ENCODE measurements at places on chromosomes 3 and 15. TPM values are rescaled to one million over a fixed set of nuclear protein-coding genes. Genes with fewer than 3 reads are reported as not detected.

Gene GABRG3
- total RNA-seq = not detected

Gene SKIL
- 30.1 TPM for total RNA-seq

Gene CHRFAM7A
- total RNA-seq = 0.34 TPM

Gene VGLL3
- 1.8 TPM for total RNA-seq

Gene PPIP5K1
- 33.6 TPM for total RNA-seq

Gene TOPBP1
- 42.5 TPM for total RNA-seq

Gene SERINC4
- total RNA-seq = 0.04 TPM

Gene DUOXA2
- not detected for total RNA-seq

Gene COLQ
- 0.07 TPM for total RNA-seq

Gene CYP19A1
- not detected for total RNA-seq

Gene GPR171
- not detected for total RNA-seq

Gene TEX55
- not detected for total RNA-seq

DNA sequence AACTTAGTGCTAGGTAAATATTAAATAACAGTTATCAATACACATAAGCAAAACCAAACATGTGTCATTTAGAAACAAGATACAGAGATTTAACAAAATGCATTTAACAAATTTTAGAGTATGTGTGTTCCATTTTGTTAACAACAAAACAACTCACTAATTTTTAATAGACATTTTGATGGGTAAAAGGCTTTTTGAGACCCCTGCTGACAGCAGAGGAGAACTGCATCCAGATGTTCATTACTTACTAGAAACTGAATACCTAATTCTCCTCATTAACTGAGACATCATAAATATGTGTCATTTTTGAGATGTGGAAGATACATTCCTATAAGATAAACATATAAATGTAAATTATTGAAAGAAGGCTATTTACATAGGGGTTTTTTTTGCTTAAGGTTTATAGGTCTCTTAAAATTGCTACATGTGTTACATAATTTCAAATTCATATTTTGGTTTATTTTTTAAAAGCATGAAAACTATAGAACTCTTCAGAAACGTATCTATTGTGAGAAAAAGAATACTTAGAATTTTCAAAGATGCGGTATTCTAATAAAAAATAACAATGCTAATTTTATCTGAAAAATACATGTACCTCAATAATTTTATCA, 1009.8 kb downstream of the TUSC7 start:
- DNase-seq = no peak

- DNase-seq = no peak
Observed at GRCh38 chr15:88537591-88538317, 8.7 kb downstream of the DET1 start.

DNA sequence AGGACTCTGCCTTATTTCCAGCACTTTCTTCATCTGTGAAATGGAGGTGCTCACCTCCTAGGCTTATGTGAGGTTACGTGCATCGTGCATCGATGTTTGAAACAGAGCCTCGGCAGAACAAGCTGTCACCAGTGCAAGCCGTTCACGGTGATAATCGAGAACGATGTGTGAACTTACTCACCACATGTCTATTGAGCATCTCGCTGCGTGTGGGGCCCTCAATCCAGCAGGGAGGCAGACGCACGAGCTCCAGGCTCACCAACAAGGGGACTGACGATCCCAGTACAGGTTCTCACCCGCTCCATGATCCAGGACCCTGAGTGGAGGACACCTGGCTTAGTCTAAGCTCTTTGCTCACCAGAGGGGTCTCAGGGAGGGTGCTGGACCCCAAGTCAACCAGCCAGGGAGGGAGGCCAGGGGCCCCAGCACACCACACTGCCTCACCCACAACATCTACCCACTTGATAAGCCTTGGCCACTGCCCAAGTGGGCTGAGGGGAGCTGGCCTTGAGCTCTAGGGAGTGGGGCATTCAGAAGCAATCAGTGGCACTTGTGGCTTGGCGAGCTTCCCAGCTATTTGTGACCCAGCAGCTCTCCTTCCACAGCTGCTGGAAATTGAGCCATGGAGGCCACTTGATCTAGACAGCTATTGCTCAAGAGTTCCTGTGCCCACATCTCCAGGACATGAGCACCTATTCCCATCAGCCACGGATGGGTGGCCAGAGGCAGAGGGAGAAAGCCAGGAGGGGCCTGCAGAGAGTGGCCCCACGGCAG, 34.4 kb upstream of the SLC6A1 start:
- no peak for DNase-seq

GRCh38 chr15:83200162-83200561, 7.5 kb downstream of the HDGFL3 start:
- DNase-seq = peak; percentile 52

- DNase-seq = no peak
Observed at GRCh38 chr3:126158016-126158911, 22.1 kb downstream of the ALDH1L1 start.

- DNase-seq = no peak
Observed at GRCh38 chr3:28012830-28013229, 228.6 kb upstream of the CMC1 start.

- no peak for DNase-seq
Observed at GRCh38 chr3:189964623-189965332, 155.9 kb downstream of the P3H2 start.

- DNase-seq = no peak
Observed at GRCh38 chr3:129325383-129325782, 46.7 kb downstream of the HMCES start.

DNA sequence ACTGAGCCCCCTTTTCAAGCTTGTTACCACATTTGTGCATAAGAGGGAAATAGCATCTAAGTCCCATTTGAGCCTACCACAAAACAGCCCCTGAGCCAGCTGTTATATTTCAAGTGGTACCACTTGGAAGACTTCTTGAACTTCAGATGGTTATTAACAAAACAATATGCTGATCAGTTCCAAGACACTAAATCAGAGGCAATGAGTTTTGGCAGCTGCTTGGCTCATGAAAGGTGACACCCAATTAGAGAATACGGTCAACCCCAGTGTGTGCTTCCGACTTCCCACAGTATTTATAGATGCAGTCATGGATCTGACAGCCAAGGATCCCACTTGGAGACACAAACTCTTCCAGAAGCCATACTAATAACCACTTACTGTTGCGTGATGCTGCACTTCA, 469.6 kb upstream of the PPP2R3A start:
- DNase-seq = no peak

GRCh38 chr3:21013566-21013965, 737.4 kb downstream of the ZNF385D start:
- peak; percentile 56 for DNase-seq

GRCh38 chr3:171198781-171199472, 172.4 kb upstream of the SLC2A2 start:
- DNase-seq = no peak

GRCh38 chr3:120742849-120743365, 363 bp downstream of the GTF2E1 start:
- DNase-seq = no peak

DNA sequence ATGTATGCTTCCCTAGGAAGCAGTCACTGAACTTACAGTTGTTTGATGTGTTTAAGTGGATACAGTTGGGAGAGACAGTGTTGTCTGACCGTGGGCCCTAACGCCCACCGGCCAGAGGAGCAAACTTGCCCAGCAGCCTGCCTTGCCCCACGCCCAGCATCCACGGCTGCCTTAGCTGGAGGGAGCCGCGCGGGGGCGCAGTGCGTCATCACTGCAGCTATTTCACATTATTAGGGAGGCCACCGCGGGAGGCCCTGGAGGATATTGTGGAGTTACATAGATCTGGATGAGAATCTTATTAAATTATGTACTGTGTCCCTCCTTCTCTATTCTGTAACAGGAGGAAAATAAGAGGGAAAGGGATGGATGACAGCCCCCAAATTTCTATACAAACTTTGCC, 267.2 kb downstream of the GABRG3 start:
- DNase-seq = no peak

- DNase-seq = no peak
Observed at GRCh38 chr3:57910990-57911389, 97.2 kb upstream of the FLNB start.

GRCh38 chr3:147415874-147416273, 6.7 kb downstream of the ZIC1 start:
- DNase-seq = no peak

- DNase-seq = no peak
Observed at GRCh38 chr15:61226361-61227256, 2.5 kb downstream of the RORA start.

GRCh38 chr15:83352119-83352518, 67.7 kb upstream of the BNC1 start:
- no peak for DNase-seq

DNA sequence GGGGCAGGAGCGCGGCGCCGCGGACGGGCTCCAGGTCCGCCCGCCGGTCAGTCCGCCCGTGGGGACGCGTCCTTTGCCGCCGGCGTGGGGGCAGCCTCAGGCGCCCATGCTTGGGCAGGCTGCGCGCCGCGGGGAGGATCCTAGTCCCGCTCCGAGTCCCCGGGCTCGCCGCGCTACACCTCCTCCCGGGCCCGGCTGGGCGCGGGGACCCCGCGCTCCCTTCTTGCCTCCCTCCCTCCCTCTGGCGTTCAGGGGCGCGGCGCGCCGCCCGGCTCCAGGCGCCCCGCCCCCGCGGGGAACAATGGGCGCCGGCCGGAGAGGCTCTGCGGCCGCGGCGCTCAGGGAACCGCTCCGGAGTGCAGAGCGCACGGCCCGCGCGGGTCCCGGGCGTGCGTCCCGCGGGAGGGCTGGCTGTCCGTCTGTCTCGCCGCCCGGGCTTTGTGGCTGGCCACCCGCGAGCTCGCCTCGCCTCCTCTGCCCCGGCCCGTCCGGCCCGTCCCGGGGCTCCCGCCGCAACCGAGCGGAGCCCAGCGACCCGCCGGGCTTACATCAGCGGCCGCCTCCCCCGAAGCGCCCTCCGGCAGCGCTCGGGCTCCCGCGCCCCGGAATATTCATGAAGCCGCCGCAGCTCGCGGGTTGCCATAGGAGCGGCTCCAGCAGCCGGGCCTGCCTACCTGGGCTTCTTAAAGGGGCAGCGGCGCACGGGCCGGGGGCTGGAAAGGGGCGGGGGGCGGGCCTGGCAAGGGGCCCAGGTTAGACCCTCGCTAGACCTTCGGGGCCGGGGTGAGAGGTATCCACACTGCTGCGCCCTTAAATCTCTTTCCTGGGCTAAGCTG, at the start of gene HCN4:
HCN4 (minus strand) TSS at position 658 of the 836 bp plus-strand sequence. CDS start 688 bp downstream, outside the sequence.
- no peak for DNase-seq

- peak; percentile 34 for DNase-seq
Observed at GRCh38 chr3:104273046-104273649, 1093.6 kb upstream of the ALCAM start.

DNA sequence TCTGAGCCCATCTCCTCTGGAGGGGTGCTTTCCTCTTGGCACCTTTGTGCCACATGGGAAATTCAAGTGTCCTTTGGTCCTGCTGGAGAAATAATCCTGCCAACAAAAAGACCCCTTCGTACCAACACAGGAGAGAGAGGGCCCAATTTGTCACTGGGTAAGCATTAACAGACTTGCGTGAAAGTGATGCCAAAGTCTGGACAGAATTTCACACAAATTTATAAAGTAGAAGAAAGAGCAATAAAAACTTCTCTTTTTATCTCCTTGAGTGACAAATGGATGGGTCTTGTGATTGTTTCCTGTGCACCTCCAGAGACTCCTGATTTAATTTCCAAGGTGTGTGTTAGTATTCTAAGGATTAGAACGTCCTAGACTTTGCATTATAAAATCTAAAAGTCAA, 14.9 kb downstream of the DPH3 start:
- DNase-seq = no peak

- no peak for DNase-seq
Observed at GRCh38 chr3:191263850-191264249, 64.8 kb downstream of the OSTN start.

DNA sequence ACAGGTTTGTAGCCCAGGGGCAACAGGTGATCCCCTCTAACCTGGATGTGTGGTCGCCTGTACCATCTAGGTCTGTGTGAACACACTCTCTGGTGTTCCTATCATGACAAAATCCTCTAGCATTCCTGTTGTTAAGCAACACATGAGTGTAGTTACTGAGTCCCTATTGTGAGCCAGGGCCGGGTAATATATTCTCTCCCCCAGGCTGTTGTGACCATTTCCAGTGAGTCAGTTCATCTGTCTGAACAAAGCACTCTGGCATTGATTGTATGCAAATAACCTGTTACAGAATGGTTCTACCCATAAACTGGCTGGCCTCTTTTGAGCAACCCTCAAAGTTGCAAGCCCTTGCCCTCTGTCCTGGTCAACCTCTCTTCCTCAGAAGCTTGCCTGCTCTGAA, 2.6 kb upstream of the FLNB start:
- DNase-seq = peak; percentile 97

GRCh38 chr3:50406487-50406886, 47.2 kb upstream of the TMEM115 start:
- DNase-seq = no peak
